ENCODE measurements at places on chromosomes 6 and 20.

GRCh38 chr20:62209850-62210495 is 10.1 kb downstream of the HRH3 start:
- DNase-seq: no peak

GRCh38 chr6:96907498-96907897 is 9.8 kb upstream of the NDUFAF4 start:
- no peak for DNase-seq

GRCh38 chr20:45495501-45495941 is 19.9 kb downstream of the SPINT3 start:
- no peak for DNase-seq

DNA sequence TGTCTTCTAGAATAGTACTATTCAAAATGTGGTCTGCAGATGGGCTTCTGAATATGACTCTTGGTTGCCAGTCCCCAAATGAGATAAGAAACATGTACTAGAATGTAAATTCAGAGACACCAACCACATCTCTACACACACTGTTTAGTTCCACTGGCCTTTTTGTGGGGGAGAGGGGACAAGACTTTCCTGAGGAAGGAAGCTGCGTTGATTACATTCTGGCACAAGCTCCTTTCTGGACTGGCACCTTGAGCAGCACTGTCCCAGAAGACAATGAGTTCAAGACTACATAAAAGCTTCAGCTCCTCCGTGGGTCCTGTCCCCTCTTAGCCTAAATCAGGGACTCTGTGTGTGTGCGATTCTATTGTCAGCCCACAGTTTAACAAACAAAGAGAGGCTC is 6.9 kb upstream of the IYD start:
- DNase-seq: no peak

DNA sequence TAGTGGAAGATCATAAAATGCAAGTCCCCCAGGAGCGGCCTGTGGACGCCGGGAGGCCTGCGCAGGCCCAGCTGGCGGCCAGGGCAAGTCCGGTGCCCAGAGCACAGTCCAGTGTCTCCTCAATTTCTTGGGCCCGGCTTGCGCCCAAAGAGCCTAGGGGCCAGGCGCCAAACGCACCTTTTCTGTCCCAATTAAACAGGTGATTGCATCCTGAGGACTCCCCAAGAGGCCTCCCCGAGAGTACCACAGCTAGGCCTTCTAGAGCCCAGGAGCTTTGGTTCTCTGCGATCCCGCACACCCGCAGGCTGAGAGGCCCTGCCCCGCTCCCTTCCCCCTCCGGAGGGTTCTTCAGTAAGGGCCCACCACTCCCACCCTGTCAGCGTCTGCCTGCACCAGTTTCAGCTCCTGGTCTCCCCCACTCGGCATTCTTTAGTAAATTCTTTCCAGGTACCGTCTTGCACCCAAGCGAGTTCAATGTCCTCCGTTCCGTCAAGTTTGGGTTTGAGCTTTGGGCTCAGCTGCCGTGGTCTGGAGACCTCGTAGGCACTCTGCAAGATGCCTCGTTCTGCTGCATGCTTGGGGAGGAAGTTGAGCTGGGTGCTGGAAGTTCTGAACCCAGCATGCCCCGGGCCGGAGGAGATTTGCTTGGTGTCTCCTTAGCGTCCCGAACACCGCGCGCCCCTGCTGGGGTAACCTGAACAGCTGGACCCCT is 3.9 kb upstream of the NKX2-2 start:
- no peak for DNase-seq

DNA sequence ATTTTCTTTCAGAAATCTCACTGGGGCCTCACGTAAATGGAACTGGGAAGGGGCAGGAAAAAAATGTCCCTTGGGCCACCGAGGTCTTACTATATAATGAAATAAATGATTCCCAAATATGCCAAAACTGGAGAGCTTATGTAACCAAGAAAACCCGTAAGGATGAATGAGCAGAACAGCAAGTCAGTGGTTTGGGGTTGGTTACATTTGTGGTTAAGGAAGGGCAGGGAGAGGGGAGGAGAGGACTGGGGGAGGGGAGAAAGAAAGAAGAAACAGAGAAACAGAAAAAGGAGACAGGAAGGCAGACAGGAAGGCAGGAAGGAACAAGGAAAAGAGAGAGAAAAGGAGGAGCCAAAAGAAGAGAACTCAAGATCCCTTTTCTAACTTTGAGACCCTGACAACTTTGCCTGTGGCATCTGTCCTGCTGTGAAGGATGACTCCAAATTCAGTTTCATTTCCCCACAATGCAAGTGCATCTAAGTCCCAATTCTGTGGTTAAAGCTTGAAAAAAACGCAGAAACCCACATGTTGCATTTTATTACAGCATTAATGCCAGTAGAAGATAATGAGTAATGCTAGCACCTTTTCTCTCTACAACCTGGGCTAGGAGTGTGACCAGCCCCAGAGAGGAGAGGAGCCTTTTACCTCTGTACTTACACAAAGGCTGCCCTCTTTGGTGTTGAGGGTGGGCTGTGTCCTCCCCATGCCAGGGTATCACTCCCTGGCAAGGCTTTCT is 10.8 kb upstream of the ARMC2 start:
- DNase-seq: no peak

DNA sequence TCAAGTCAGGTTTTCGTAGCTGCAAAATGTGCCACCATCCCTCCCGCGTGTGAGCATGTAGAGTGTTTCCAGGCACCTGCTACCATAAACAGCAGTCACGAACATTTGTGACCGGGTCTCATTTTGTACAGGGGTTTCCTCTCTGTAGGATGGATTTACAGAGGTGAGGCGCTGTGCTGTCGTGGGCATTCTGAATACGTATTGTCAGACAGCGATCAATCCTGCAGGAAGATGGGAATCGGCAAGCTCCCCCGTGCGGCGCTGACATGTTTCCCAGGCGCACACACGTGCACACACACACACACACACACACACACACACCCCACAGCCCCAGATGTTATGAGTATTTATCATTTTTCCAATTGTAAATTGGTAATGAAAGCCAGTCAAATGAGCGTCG is 15.8 kb downstream of the ANKRD60 start:
- no peak for DNase-seq

DNA sequence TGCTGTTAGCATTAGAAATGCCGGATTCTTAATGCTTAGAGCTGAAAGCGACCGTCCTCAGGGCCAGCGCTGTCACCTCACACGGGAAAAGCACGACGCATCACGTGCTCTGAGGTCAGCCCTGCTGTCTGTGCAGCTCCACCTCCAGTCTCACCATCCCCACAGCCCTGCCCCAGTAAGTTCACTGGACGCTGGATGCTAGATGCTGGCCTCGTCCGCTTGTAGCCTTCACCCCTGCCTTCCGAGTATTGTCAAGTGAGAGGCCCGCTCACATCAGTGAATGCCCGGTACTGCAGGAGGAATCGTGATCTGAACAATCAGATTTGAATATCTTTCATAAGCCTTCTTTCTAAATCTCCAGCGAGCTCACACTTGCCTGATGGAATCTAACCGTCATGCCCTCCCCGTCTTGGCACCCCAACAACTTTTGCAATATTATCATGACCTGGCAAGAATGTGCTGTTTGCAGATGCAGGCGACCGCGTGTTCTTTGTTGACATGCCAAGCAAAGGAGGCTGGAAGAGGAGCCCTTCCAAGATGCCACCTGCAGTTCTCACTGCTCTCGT is 64.9 kb downstream of the DLL1 start:
- DNase-seq: no peak

DNA sequence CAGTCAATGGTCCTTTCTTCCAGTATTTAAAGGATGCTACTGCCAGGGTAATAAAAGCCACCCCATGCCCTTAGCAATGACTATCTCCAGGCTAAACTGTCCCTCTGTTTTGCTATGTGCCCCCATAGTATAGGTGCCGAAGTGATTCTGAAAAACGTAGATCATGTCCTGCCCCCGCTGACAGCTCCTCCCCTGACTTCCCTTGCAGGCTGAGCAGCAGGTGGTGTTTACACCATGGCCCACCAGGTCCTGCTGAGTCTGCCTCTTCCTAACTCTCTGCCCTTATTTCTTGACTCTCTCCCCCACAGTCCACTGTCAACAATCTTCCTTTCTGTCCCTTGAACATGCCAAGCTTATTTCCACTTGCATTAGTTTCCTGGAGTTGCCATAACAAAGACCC is 352.5 kb upstream of the TSHZ2 start:
- DNase-seq: no peak

DNA sequence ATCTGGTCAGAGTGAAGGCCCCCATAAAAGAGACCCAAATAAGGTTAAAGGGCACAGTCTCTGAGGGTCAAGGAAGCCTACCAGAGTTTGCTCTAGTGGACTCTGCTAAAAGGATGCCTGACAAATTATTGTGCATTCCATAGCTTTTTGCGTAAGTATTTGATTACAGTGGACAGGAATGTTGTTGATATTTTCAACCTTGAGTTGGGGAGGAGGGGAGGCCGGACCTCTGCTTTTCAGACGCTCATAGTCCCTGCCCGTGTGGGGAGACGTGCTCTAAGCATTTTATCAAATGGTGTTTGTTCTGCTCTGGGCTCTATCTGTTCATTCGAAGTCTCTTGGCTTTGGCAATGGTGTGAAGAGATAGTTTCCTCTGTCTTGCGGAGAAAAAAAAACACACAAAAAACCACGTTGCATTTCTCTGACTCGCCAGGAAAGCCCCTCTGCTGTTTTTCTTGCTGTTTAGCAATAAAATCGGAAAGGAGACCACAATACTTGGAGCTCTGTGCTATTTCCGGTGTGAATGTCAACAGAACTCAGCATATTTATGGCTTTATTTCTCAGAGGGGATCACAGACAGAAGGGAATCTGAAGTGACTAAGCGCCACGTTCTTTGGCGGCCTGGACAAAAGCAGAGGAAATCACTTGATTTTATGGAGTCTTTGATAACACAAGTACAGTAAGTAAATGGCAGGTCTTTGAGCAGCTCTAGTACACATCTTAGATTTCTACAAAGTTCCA is 159.8 kb downstream of the ZFP64 start:
- no peak for DNase-seq

DNA sequence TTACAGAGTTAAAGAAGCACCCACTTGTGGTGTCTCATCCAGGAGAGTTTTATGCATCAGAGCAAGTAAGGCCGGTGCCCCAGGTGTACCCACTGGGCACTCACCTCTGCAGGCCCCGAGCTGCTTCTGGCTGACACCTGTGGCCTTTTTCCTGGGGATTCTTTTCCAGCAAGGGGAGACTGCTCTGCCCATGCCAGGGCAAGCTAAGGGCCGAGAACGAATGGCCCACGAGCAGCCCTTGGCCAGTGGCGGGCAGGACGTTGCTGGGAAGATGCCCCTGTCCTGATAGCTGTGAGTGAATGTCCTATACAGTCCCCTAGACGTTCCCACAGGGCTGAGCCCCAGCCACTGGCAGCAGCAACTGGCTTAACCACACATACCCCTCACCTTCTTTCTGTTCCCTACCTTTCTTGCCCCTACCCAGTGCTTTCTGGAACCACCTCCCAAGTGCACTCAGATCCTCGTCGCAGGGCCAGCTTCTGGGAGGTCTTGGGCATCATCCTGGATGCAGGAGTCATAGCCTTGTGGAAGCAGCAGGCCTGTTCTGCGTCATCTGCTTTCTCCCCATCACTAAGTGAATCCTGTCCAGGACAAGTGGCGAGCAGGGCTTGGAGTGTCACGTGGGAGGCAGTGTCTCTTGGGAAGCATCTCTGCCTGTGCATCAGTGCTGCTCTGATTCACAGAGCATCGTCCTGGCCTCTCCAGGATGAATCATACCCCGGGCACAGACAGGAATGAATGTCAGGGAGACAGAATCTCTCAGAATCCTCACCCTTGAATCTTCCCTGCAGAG is 32.5 kb downstream of the SYNDIG1 start:
- DNase-seq: no peak

DNA sequence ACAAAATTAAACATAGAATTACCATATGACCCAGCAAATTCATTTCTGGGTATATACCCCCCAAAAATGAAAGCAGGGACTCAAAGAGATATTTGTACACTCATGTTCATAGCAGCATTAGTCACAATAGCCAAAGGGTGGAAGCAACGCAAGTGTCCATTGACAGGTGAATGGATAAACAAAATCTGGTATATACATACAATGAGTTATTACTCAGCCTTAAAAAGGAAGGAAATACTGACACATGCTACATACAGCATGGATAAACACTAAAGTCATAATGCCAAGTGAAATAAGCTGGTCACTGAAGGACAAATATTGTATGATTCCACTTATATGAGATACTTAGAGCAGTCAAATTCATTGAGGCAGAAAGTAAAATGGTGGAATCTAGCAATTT is 5.3 kb upstream of the STX11 start:
- DNase-seq: no peak

- DNase-seq: no peak
Measured at GRCh38 chr6:17556014-17556413, 44.1 kb upstream of the FAM8A1 start.

- no peak for DNase-seq
Measured at GRCh38 chr6:147540075-147540474, 31.6 kb downstream of the SAMD5 start.

Data from retinal pigment epithelial cell (primary cell).